ENCODE measurements at places on chromosomes 12 and 14.
A peak's percentile ranks its signal among the peaks of the same experiment; 100 is the strongest.

- DNase-seq: peak; percentile 49
These were observed 26.4 kb downstream of the TESPA1 start for GRCh38 chr12:54958048-54958658.

DNA sequence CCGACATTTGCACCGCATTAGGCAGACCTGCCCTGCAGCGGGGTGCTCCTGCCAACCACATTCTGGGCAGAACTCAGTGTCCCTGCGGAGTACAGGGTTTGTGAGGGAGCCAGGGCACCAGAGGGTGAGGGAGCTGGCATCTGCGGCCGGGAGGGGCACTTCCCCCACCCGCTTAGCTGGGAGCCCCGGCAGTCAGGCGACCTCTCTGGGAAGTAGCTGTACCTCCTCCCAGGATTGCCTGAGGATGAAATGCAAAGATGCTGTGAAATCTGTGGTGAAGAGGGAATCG is 58.6 kb downstream of the ANKRD9 start:
- DNase-seq: no peak

GRCh38 chr14:37583358-37584210 is 11.5 kb downstream of the FOXA1 start:
- DNase-seq: peak; percentile 89

- no peak for DNase-seq
These were observed 105.8 kb upstream of the CPNE8 start for GRCh38 chr12:39011166-39011565.

DNA sequence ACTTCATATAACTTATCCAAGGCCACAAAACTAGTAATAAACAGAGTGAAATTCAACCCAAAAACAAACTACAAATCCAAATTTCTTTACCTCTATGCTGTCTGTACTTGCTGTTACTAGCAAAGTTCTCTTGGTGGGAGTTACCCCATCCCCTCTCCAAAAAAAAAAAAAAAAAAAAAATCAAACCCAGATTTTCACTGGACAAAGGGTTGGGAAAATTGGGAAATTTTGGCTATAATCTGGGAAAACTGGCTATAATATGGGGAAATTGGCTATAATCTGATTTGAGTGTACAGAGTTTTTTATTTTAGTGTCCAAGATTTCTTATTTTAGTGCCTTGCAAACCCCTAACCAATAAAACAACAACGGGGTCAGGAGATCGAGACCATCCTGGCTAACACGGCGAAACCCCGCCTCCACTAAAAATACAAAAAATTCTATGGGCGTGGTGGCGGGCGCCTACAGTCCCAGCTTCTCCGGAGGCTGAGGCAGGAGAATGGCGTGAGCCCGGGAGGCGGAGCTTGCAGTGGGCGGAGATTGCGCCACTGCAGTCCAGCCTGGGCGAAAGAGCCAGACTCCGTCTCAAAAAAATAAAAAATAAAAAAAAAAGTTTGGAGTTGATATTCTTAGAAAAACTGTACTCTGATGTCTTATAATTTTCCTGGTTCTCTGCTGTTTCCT is 148.4 kb downstream of the CHST11 start:
- DNase-seq: no peak

DNA sequence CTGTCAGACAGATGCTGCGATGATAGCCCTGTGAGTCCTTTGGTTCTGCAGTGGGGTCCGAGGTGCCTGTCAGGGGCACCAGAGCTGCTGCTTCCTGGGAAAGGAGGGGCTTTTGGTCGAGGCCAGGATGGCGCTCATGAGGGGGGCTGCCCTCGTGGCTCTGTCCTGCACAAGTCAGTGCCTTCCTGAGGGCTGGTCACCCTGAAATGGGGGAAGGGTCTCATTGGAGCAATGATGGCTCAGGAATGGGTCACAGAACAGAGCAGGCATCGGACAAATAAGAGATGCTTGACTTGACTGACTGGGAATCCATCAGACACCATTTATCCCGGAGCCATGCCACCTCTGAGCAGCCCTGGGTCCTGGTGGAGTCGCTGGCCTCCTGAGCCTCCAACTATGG is 121.9 kb downstream of the ADGRD1 start:
- DNase-seq: no peak

- DNase-seq: no peak
These were observed 55.6 kb upstream of the DYNC1H1 start for GRCh38 chr14:101908795-101909194.

DNA sequence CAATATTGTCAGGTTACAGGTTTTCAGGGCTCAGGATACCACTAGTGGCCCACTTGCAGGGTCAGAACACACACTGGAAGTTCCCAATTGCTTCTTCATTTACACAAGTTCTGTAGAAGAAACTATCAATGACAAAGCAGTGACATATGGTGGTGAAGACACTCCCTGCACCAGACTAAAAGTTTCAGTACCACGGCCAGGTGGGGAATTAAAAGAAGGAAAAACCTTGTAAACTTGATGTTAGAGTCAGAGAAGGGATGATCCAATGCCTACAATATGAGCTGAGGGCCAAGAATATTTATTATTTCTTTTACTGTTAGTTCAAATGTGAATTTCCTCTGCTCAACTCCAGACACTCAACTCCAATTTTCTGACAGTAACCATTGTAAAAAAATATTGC is 31.8 kb upstream of the CHST11 start:
- no peak for DNase-seq

Data from NCI-H1092 (cell line).